ENCODE measurements at places on chromosomes 1 and 21.
A peak's percentile ranks its signal among the peaks of the same experiment; 100 is the strongest.

DNA sequence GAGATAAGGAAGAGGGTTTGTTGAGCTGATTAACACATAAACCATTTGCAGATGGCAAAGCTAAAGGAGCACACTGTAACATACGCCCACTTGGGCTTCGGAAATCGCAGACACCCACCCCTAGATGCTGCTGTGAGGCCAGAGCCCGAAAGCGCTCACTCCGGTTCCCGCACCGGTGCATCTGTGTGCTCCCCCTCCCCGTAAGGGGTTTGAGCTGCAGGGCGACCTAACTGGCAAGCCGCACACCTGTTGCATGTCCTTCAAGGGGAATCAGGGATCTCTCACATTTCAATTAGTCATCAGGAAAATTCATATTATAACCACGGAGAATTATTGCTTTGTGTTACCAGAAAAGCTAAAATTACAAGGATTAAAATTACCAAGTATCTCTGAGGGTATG is 1.4 kb upstream of the CFH start:
- no peak for DNase-seq

DNA sequence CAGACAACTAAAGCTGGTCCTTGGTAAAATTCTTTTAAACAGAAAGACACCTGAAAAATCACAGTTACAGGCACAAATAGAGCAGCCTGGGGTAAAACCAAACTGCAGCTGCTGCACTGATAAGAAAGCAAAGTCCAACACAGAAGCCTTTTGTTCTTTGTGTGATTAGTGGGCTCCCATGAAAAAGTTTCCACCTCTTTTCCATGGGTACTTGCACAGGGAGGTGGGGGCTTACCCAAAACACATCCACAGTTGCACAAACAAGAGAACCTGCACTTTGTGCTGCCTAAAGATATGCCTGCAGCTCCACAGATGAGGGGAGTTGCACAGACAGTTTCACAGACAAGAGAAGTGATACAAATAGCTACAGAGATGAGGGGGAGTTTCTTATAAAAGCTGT is 106.7 kb upstream of the SLC5A9 start:
- DNase-seq = no peak

DNA sequence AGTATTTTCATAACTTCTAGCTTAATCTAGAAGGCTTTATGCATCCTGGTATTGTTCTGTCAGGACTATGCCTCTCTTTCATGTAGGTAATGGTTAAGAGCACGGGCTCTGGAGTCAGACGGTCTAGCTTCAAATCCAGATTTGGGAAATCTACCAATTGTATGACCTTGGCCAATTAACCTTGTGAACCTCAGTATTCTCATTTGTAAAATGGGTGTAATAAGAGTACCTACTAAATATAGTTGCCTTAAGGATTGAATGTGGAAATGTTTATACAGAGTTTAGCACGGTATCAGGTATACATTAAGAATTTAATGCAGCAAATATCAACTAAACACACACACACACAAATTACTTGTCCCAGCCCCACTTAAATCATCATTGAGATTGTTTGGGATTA is 97.3 kb upstream of the RAB3GAP2 start:
- DNase-seq = no peak

DNA sequence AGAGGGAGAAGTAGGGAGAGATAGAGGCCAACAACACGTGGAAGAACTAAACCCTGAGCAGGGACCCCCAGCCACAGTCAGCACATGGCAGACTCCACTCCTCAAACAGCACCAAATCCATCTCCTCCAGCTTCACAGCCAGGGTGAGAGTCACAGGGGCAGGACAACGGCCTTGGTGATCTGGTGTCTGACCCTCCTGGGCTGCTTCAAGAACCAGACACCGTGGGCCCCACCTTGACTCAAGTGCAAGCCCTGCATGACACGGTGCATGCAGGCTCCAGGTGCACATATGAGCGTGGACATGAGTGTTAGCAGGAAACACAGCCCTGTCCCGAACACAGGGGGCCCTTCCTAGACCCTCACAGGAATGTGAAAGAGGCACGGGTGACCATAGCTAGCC is 21.9 kb downstream of the S100A7 start:
- DNase-seq = no peak

DNA sequence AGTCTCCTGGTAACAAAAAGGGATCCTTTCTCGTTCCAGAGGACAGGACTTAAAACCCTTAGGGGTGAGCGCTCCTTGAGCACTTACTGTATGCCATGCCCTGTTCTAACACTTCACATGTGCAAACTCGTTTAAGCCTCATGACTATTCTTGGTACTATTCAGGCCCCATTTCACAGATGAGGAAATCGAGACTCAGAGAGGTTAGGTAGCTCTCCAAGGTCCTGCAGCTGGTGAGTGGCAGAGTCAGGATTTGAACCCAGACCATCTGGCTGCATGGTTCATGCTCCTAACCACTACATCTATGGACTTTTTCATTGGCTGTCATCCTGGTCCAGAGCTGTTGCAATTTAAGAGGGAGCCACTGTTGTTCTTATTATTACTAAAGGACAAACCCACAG is 46.7 kb upstream of the WNT4 start:
- no peak for DNase-seq

DNA sequence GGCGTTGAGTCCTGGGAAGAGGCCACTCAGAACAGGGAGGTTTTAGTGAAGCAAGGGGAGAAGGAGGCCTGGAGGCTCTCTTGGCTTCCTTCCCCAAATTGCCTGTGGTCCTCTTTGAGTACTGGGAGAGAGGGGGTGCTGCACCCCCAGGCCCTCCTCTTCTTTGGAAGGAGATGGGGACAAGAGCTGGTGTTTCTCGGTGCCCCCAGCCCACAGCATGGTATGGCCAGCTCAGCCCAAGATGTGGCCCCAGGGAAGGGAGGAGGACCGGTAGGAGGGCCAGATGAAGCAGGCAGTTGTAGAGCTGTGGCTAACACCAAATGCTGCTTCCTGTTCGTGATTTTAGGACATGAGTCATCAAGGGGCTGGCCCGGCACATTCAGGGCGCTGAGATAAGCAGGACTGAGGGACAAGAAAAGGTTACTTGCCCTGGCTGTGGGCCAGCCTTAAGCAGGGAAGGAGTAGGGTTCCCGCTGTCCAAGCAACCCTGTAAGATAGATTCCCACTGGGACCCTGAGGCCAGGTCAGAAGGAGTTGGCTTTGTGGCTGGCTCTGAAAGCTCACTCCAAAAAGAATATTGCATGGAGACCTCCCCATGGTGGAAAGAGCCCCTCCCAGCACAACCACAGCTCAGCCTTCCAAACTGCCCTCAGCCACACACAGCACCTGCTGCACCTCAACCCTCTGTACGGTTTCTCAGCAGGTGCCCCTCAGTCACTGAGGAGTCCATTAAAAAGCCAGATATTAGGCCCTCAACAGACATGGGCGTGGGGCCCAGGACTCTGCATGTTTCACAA is 4.9 kb upstream of the TNFRSF1B start:
- DNase-seq = peak; percentile 60

- no peak for DNase-seq
These were observed 47.6 kb downstream of the IRF2BP2 start for GRCh38 chr1:234562334-234562733.

DNA sequence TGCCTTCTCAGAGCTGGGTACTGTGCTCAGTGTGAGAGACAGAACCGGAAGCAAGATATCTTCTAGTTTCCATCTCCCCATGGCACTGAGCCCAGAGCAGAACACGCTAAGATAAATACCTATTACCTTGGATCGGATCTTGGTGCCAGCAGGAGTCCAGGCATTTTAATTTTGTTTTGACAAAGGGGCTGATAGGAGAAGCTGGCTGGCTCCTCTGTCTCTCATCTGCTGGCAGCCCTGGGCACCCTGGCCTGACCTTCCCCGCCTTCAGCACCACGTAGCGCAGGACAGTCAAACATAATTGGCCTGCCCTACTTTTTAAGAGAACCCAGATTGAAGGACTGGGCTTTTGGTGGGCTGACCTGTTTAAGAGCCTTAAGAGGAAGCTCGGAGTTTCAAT is 160.7 kb upstream of the KLHDC7A start:
- no peak for DNase-seq

GRCh38 chr1:248714248-248714647 is 11.7 kb upstream of the OR14I1 start:
- DNase-seq = no peak

DNA sequence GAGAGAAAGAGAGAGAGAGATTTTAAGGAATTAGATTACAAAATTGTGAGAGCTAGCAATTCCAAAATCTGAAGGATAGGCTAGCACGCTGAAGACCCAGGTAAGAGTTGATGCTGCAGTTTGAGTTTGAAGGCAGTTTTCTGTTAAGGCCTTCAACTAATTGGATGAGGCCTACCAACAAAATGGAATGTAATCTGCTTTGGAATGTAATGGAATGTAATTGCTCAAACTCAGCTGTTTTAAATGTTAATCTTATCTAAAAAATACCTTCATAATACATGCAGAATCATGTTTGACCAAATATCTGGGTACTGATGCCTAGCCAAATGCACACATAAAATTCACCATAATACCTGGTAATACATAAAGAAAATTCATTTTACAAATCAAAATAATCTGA is 976.1 kb downstream of the LTN1 start:
- DNase-seq = no peak

DNA sequence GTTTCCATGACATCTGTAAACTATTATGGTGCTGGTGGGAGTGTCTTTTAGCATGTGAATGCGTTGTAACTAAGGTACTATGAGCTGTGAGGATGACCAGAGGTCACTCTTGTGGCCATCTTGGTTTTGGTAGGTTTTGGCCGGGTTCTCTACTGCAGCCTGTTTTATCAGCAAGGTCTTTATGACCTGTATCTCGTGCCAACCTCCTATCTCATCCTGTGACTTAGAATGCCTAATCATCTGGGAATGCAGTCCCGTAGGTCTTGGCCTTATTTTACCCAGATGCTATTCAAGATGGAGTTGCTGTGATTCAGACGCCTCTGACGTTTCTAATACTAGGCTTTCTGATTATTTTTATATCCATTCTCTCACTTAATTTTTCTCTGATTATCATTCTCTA is 9.4 kb downstream of the NCAM2 start:
- DNase-seq = no peak

DNA sequence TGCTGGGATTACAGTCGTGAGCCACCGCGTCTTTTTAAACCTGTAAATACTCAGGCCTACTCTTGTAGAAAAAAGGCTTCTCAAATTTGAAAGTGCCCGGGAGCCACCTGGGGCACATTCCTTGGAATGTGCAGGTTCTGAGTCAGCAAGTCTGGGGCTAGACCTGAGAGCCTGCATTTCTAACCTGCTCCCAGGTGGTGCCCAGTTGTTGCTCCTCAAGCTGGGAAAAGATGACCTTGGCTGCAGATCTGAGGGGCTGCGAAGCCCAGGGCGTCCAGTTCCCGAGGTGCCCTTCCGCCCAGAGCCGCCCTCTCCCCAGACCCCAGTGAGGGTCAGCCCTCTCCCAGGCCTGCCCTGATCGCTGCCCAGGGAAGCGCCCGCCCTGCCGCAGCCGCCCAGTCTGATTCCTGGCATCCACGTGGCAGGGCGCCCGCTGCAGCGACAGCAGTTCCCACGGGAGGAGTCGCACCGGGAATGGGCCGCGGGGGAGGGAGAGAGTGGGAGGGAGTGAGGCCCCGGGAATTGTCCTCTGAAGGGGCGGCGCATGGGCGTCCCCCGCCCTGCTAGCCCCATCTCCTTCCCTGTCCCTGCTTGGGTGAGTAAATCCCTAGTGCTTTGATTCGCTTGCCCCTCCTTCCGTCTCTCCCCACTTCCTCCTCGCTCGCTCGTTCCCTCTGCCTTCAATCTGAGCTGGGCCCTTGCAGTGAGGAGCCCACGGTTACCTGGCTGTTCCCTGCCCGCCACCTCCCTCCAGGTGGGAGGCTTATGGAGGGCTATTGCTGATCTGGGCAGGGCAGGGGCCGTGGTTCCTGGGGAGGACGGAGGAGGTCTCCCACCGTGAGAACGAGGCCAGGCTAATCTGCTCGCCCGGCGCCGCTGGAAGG is 18.8 kb upstream of the TENT5B start:
- no peak for DNase-seq

Data from activated CD4-positive, alpha-beta T cell treated with anti-CD3 and anti-CD28 coated beads for 1 hour (primary cell).